ENCODE measurements at places on chromosomes 16 and 17.

DNA sequence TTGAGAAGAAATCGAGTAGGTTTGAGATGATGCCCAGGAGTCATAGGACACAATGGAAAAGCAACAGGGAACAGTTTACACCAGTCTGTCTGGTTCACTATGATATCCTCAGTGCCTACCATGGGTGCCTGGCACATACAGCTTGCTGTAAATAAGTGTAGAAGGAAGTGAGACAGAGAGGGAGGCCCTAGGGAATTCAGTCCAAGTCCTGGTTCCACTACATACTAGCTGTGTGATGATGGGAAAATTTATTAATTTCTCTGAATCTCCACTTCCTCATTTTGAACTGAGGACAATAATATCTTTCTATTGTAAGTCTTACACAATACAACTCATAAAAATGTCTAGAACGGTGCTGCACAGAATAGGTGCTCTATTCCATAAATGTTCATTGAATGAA lies 53.3 kb upstream of the LYRM9 start:
- no peak for DNase-seq

DNA sequence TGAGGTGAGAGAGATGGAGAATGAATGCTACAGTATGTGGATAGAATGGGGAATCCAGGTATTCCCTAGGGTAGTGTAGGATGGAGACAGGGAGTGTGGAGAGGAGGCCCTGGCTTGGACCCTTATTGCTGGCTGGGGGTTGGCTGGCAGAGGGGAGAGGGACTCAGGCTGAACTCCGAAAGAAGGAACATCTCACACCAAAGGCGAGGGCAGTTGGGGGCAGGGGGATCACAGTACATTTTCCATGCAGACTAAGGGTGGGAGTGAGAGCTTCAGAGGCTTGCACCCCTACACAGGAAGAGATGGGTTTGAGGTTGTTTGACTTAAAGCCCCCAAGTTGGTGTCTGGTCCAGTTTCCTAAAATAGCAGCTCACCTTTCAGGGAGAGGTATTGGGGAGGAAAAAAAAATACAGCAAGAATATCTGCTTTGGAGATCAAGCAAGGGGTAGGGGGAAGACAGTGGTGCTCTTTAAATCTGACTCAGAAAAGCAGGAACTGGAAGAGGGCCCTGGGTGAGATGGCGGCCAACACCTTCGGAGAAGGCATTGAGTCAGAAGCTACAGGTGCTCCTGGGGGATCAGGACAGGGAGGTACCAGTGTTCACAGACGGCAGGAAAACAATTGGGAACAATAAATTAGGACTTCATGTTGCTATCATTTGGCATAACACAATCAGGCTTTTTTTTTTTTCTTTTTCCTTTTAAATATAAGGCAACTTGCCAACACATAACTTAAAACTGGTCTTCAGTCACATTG lies 12.4 kb downstream of the TRAF4 start:
- no peak for DNase-seq

GRCh38 chr17:50276588-50277356 lies 2.5 kb downstream of the TMEM92 start:
- DNase-seq: no peak

DNA sequence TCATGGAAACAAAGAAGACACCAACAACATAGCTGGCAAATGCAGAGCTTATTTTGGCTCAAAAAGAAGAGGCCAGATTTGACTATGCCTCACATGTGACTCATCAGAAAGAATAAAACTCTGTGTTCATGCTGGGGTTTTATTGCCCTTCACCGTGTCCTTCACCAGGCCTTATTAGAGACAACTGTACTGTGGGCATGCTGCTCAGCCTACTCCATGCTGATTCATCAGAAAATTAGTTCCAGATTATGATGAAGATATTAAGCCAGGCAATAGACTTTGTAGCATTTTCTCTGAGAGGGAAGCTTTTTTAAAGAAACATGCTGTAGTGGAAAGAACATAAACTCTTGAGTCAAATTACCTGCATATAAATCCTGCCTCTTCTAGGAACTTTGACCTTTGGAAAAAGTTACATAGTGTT lies 89.8 kb downstream of the CYB561 start:
- DNase-seq: peak; percentile 89

GRCh38 chr16:67967958-67968399 lies 458 bp downstream of the SLC12A4 start:
- DNase-seq: no peak

- no peak for DNase-seq
Observed at GRCh38 chr17:48612456-48612853, 1.6 kb upstream of the HOXB7 start.

GRCh38 chr16:9203956-9204355 lies 112.5 kb downstream of the HAPSTR1 start:
- no peak for DNase-seq

- DNase-seq: no peak
Observed at GRCh38 chr16:19830902-19831560, 53.6 kb downstream of the GPRC5B start.

DNA sequence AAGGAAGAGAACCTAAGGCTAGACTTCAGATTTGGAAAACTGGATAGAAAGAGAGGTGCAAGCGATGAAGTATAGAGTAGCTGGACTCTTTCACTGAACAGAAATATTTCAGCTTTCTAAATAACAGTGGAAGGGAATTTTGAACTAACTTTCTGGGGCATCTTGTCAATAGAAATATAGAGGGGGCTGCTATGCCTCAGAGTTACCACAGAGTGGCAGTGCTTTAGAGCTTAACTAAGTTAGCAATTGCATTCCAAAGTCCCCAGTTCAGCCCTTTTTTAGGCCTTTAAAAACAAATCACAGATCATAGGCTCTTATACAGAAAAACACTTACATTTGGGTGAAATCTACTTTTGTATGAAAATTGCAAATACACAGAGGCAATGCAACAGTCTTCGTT lies 154.2 kb upstream of the CDH8 start:
- DNase-seq: peak; percentile 13

- DNase-seq: no peak
Observed at GRCh38 chr16:21646721-21647561, 5.5 kb downstream of the IGSF6 start.

DNA sequence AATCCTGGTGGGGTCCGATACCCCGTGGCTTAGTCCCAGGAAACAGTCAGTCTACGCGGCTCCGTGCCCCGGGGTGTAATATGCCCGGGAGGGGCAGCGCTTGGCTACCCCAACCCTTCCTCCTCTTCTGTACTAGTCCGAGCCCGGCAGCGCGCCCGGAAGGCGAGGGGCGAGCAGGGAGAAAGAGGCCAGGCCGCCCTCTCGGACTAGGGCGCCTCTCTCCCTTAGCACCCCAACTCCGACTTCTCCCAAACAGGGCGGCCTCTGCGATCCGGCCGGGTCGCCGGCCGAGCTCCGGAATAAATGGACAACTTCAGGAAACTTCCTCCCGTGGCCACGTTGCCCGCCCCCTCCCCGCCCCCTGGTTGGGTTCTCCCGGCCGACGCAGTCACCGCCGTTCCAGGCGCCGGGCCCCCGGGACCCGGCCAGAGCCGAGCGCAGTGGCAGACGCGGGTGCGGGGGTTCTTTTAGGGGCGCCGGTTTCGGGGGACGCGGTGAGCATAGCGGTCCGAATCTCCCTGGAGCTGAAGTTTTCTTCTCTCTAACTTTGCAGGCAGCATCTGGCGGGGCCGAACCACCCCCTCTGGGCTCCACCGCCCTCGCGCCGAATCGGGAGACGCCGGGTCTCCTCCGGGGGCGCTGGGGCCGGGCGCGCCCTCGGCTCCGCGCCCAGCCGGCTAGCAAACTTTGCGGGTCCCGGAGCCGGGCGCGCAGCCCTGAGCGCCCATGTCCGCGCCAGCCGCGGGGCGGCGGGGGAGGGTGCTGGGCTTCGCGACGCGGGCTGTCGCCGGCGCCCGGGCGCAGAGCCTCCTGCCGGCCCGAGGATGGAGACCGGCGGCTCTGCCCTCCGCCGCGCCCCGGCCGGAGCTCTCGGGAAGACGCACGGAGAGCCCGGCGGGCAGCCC lies at the start of gene SDK2:
Gene SDK2, minus strand, starts transcription at position 301 of the 905 bp plus-strand sequence. CDS start 357 bp downstream, outside the sequence.
- no peak for DNase-seq

DNA sequence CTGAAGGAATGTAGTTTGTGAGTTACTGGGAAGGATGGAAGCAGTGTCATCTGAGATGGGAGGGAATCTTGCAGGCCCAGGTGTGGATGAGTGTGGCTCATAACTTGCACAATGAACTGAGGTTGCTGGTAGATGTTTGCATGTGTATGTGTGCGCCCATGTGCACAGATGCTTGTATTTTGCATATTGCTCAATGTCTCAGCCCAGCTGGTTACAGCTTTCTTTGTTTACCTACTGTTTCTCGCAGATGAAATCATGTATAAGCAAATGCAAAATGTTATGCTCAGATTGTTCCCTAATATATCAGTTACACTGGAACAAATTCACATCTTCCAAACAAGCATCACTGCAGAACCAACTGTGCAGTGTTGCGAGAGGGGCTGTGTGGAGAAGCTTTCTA lies 452.2 kb upstream of the EEF2KMT start:
- DNase-seq: no peak

DNA sequence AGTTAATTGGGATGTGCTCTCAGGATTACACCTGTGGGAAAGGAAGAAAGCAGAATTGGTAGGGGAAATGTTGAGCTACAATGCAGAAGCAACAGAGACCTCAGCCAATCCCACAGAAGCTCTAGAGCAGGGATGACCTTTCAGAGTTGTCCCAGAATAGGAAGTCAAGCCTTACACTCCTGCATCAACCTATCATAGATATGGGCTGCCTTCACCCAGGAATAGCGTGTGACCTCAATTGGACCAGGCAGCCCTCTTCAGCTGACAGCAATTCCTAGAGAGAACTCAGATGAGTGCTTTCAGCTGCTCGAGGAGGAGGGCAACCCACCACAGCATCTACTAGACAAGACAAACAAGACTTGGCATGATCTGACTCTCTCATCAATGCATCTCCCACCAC lies 189.7 kb downstream of the TMEM132E start:
- no peak for DNase-seq

DNA sequence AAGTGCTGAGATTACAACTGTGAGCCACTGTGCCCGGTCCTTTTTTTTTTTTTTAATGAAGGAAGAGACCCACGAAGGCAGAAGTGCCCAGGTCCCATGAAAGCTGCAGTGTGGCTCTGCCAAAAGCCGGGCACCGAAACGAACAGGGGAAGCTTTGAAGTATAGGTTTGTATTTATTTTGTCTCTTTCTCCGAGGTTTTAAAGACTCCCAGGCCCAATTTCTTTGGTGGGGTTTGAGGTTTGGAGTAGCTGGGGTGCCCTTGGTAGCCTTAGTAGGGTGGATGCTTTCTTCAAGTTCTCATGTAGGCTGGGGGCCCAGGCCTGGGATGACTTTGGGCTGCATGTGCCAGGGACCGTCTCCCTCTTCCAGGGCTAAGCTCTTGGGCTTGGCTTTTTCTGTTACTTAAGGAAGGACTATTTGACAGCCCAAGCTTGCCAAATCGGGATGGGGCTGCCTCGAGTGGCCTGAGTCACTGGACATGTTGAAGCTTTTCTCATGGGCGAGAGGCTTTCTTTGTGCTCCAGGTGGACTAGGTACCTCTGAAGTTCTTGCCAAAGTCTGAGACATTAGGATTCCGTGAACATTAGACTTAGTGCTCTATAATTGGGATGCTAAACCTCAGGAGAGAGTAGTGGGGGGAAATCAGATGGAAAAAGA lies 66.3 kb downstream of the WIPI1 start:
- DNase-seq: no peak

GRCh38 chr17:50682938-50683337 lies 24.8 kb downstream of the ANKRD40 start:
- no peak for DNase-seq

DNA sequence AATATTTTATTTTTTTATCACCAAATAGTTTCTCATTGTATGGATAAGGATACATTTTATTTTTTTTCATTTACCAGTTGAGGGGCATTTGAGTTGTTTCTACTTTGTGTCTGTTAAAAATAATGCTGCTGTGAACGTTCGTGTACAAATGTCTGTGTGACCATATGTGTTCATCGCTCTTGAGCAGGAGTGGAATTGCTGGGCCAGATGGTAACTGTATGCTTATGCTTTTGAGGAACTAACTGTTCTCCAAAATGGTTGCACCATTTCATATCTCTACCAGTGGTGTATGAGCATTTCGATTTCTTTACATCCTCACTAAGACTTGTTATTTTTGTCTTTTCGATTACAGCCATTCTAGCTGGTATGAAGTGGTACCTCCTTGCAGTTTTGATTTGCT lies 212.5 kb upstream of the N4BP1 start:
- DNase-seq: no peak

DNA sequence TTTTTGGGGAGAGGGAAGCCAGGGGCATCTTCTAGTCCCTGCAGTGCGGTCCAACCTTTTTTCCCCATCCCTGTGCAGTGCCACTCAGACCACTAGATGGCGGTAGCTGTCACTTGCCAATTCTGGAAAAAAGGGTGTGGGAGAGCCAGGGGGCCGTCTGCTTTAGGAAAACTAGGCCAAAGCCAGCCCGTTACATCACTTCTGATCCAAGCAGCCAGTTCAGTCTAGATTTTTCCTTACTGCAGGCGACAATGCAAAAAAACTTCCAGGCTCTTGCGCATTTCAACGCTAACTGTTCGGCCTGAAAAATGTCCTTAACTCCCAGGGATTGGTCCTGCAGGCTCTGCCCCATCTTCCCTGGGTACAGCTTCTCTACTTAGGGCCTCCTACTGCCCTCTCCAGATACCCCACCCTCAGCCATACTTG lies 69.2 kb upstream of the CES5A start:
- peak; percentile 28 for DNase-seq

GRCh38 chr17:50096092-50096491 lies 941 bp downstream of the PDK2 start:
- DNase-seq: no peak

DNA sequence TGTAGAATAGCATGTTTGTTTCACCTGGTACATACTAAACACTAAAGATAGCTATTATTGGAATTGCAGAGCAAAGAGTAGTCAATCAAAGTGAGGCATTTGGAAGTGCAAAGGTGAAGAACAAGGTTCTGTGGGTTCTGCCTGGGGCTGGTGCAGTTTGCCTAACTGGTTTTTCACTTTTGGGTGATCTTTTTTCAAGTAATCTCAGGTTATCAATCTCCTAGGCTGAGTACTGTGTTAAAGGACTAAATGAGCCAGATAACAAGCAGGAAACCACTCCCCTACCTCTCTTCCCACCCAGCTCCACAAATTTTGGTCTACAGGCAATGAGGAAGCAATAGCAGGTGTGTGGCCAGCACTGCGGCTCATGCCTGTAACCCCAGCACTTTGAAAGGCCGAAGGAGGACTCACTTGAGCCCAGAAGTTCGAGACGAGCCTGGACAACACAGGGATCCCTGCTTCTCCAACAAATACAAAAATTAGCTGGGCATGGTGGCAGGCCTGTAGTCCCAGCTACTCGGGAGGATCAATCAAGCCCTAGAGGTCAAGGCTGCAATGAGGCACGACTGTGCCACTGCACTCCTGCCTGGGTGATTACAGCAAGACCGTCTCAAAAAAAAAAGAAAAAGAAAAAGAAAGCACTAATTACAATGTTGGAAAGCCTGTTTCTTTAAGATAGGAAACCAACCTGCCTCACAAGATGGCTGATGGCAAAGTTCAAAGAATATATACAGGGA lies 2.0 kb upstream of the NTAN1 start:
- DNase-seq: no peak

- DNase-seq: no peak
Observed at GRCh38 chr16:12170103-12171040, 193.8 kb downstream of the SNX29 start.
